CD8-positive, alpha-beta memory T cell (primary cell): ENCODE measurements at places on chromosomes 5 and 9. TPM values are rescaled to one million over a fixed set of nuclear protein-coding genes. Genes with fewer than 3 reads are reported as not detected.

The RASGRF2 gene
- 13.4 TPM for polyA plus RNA-seq

DNA sequence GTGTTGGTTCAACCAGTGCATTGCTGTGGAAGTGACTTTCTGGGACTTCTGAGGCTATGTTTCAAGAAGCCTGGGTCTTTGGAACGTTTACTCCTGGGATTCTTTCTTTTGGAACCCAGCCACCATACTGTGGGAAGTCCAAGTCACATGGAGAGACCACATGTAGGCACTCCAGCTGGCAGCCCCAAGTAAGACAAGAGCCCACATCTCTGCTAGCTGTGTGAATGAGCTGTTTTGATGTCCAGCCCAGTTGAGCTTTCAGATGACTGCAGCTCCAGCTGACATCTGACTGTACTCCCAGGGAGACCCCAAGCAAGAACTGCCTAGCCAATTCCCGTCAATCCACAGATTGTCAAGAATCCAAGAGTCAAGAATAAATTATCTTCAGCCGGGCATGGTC lies 60.1 kb upstream of the SPATA31D4 start:
- no peak overlapping the region for H3K27ac ChIP-seq
- H3K36me3 ChIP-seq: no peaks in the 10 kb centered on the region
- no peaks in the 10 kb centered on the region for H3K4me1 ChIP-seq
- H3K4me3 ChIP-seq: no peak overlapping the region
- no peak for DNase-seq

- no peak for DNase-seq
Measured at GRCh38 chr9:117224695-117225094, 190.2 kb downstream of the ASTN2 start.

The DDX4 gene
- polyA plus RNA-seq: not detected

GRCh38 chr9:93955111-93955980 lies at the start of gene BARX1:
BARX1 (minus strand) TSS chr9:93955355; CDS start chr9:93955146, 209 bp downstream.
- DNase-seq: no peak
- no peak within 1 kb of the TSS for H3K27ac ChIP-seq
- H3K4me1 ChIP-seq: peaks cover 44% of the 10 kb centered on the region
- no peaks in the 10 kb centered on the region for H3K36me3 ChIP-seq
- no peak within 1 kb of the TSS for H3K4me3 ChIP-seq
- H3K27me3 ChIP-seq: peaks cover 70% of the 10 kb centered on the region

- H3K4me1 ChIP-seq: no peaks in the 10 kb centered on the region
- H3K36me3 ChIP-seq: no peaks in the 10 kb centered on the region
- DNase-seq: no peak
- H3K27ac ChIP-seq: no peak overlapping the region
- no peak overlapping the region for H3K4me3 ChIP-seq
Measured at GRCh38 chr5:122507581-122507980, 195.5 kb downstream of the SNCAIP start.

DNA sequence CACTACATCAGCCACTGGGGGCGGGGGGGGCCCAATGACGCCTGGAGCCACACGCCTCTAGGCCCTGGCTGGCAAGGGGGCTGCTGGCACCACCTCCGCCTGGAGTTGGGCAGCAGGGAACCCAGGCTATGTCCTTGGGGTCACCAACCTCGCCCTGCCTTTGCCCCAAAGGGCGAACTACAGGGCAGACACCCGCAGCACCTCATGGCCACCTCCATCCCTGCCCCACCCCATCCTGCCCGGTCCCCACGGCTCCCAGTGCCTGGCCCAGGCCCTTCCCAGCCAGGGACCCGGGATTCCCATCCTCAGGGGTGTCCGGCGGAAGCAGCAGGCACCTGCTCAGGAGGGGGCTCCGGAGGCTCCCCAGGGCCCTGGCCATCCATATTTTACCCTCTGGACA lies 37.0 kb downstream of the NACC2 start:
- H3K4me3 ChIP-seq: no peak overlapping the region
- H3K36me3 ChIP-seq: no peaks in the 10 kb centered on the region
- no peak for DNase-seq
- H3K4me1 ChIP-seq: no peaks in the 10 kb centered on the region
- H3K27me3 ChIP-seq: no peaks in the 10 kb centered on the region

- H3K27me3 ChIP-seq: no peaks in the 10 kb centered on the region
- H3K4me3 ChIP-seq: no peak overlapping the region
- H3K27ac ChIP-seq: peak overlapping the region; percentile 18
Measured at GRCh38 chr9:37197158-37198038, 77.0 kb downstream of the ZCCHC7 start.

- H3K4me1 ChIP-seq: no peaks in the 10 kb centered on the region
- H3K4me3 ChIP-seq: no peak overlapping the region
- no peak for DNase-seq
- no peak overlapping the region for H3K27ac ChIP-seq
- H3K36me3 ChIP-seq: no peaks in the 10 kb centered on the region
- H3K27me3 ChIP-seq: no peaks in the 10 kb centered on the region
Measured at GRCh38 chr9:86573886-86574285, 219.7 kb upstream of the TUT7 start.

DNA sequence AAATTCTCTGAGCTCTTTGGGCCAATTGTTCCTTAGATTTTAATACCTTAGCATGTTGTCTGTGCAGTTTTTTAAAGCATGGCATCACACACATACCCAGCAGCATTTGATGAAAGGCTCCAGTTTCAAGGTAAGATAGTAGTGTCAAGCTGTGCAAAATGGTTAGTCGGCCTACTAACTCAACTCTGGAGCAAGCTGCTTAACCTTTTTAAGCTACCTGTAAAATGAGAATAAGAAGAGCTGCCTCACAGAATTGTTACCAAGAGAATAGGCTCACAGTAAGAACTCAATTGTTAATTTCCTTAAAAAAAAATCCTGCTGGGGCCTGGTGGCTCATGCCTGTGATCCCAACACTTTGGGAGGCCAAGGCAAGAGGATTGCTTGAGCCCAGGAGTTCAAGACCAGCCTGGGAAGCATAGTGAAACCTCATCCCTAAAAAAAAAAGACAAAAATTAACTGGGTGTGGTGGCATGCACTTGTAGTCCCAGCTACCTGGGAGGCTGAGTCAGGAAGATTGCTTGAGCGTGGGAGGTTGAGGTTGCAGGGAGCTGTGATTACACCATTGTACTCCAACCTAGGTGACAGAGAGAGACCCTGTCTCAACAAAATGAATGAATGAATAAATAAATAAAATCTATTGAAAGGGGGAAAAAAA lies 96.5 kb downstream of the IQGAP2 start:
- H3K4me1 ChIP-seq: peaks cover 15% of the 10 kb centered on the region
- no peaks in the 10 kb centered on the region for H3K27me3 ChIP-seq
- no peaks in the 10 kb centered on the region for H3K36me3 ChIP-seq
- no peak overlapping the region for H3K4me3 ChIP-seq

- no peak overlapping the region for H3K4me3 ChIP-seq
- H3K27me3 ChIP-seq: no peaks in the 10 kb centered on the region
- no peaks in the 10 kb centered on the region for H3K36me3 ChIP-seq
- DNase-seq: no peak
Measured at GRCh38 chr5:175824676-175825075, 46.7 kb upstream of the CPLX2 start.

DNA sequence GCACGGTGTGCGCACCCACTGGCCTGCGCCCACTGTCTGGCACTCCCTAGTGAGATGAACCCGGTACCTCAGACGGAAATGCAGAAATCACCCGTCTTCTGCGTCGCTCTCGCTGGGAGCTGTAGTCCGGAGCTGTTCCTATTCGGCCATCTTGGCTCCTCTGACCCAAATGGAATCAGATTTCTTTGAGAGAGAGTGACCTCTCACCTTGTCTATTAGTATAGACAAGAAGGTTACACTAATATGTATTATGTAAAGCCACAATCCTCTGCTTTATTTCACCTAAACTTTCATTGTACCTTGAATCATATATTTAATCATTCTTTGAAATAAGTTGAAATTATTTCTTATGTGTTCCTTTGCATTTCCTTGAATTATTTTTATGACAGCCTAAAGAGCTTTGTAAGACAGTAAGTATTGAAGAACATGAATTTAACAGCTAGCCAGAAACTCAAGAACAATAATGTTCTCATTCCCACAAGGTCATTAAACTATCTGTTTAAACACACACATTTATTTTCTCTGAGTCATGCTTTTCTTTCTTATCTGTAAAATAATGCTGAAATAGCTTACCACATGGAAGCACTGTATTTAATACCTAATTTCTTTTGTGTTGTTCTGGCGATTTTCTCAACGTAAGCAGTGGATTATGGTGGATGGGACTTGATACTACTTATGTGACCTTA lies 91.8 kb upstream of the DMRTA1 start:
- no peaks in the 10 kb centered on the region for H3K4me1 ChIP-seq
- H3K36me3 ChIP-seq: no peaks in the 10 kb centered on the region
- no peak overlapping the region for H3K27ac ChIP-seq

- H3K4me1 ChIP-seq: no peaks in the 10 kb centered on the region
- no peak overlapping the region for H3K27ac ChIP-seq
- no peaks in the 10 kb centered on the region for H3K27me3 ChIP-seq
- no peak for DNase-seq
Measured at GRCh38 chr5:42267091-42267490, 156.1 kb upstream of the GHR start.

The CHSY3 gene
- not detected for polyA plus RNA-seq

The GCNT4 gene
- 1.3 TPM for polyA plus RNA-seq

The SGCD gene
- 0.14 TPM for polyA plus RNA-seq

The TPRN gene
- polyA plus RNA-seq: 0.76 TPM

- no peak for DNase-seq
- peaks cover 36% of the 10 kb centered on the region for H3K4me1 ChIP-seq
- H3K4me3 ChIP-seq: no peak overlapping the region
Measured at GRCh38 chr5:43033841-43034590, 6.1 kb downstream of the ANXA2R start.

The SOX30 gene
- polyA plus RNA-seq: 0.28 TPM

GRCh38 chr9:112249277-112249676 lies 74.2 kb upstream of the SUSD1 start:
- H3K4me1 ChIP-seq: no peaks in the 10 kb centered on the region
- peaks cover 5% of the 10 kb centered on the region for H3K36me3 ChIP-seq
- DNase-seq: no peak
- no peaks in the 10 kb centered on the region for H3K27me3 ChIP-seq

The NUDCD2 gene
- polyA plus RNA-seq: 52.5 TPM

GRCh38 chr9:72022841-72023240 lies 37.6 kb downstream of the C9orf57 start:
- no peaks in the 10 kb centered on the region for H3K4me1 ChIP-seq
- no peak for DNase-seq
- H3K4me3 ChIP-seq: no peak overlapping the region
- no peaks in the 10 kb centered on the region for H3K36me3 ChIP-seq
- H3K27ac ChIP-seq: no peak overlapping the region

GRCh38 chr9:107653263-107653821 lies 163.8 kb upstream of the KLF4 start:
- H3K4me3 ChIP-seq: no peak overlapping the region
- no peak overlapping the region for H3K27ac ChIP-seq
- no peaks in the 10 kb centered on the region for H3K36me3 ChIP-seq
- no peak for DNase-seq
- no peaks in the 10 kb centered on the region for H3K4me1 ChIP-seq

The NTNG2 gene
- polyA plus RNA-seq: 3.6 TPM

GRCh38 chr9:4124266-4124665 lies 175.6 kb downstream of the GLIS3 start:
- H3K27ac ChIP-seq: no peak overlapping the region
- H3K36me3 ChIP-seq: no peaks in the 10 kb centered on the region
- no peaks in the 10 kb centered on the region for H3K4me1 ChIP-seq
- no peak for DNase-seq
- H3K4me3 ChIP-seq: no peak overlapping the region
- no peaks in the 10 kb centered on the region for H3K27me3 ChIP-seq

- H3K36me3 ChIP-seq: no peaks in the 10 kb centered on the region
- DNase-seq: no peak
- H3K27ac ChIP-seq: no peak overlapping the region
- no peak overlapping the region for H3K4me3 ChIP-seq
- H3K4me1 ChIP-seq: no peaks in the 10 kb centered on the region
Measured at GRCh38 chr5:44002381-44002901, 386.8 kb downstream of the FGF10 start.

- no peak for DNase-seq
- no peaks in the 10 kb centered on the region for H3K36me3 ChIP-seq
- H3K27ac ChIP-seq: no peak overlapping the region
- no peaks in the 10 kb centered on the region for H3K4me1 ChIP-seq
- H3K27me3 ChIP-seq: no peaks in the 10 kb centered on the region
Measured at GRCh38 chr9:18009902-18010301, 431.0 kb downstream of the SH3GL2 start.

- no peaks in the 10 kb centered on the region for H3K27me3 ChIP-seq
- DNase-seq: no peak
- no peak overlapping the region for H3K27ac ChIP-seq
- H3K4me3 ChIP-seq: no peak overlapping the region
- H3K4me1 ChIP-seq: peaks cover 22% of the 10 kb centered on the region
Measured at GRCh38 chr9:34382879-34383278, 6.2 kb upstream of the MYORG start.

- no peak for DNase-seq
- no peak overlapping the region for H3K27ac ChIP-seq
- no peak overlapping the region for H3K4me3 ChIP-seq
Measured at GRCh38 chr9:135962696-135963307, 1.6 kb upstream of the UBAC1 start.

DNA sequence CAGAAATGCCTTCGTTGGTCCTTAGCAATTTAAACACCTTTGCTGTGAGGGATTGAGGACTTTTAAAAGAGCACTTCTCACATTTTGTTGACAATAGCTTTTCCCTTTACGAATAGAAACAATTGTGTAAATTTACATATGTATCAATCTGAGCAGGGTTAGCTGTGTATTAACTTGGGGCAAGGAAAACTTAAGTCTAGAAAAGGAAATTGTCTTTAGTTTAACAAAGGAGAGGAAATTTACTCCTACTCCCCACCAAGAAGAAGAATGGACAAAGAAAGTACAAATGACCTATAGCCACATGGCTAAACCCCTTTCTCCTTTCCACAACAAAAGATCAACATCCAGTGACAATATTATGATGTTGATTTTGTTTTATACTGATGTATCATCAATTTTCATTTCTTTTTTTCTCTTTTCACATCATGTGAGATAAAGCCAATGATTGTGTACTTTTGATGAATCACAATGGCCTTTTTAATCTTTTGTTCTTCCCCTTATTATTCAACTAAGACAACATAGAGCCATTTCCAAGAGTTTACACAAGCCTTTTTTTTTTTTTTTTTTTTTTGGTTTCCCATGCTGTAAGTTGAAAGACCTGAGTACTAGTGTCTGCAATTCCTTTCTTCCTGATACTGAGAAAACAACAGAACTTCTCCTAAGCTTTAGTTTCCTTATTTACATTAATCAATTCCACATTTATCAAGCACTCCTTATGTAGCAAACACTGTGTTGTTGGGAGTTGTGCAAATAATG lies 19.0 kb downstream of the FOXB2 start:
- no peaks in the 10 kb centered on the region for H3K36me3 ChIP-seq
- no peak overlapping the region for H3K4me3 ChIP-seq
- H3K27me3 ChIP-seq: no peaks in the 10 kb centered on the region
- no peak overlapping the region for H3K27ac ChIP-seq
- DNase-seq: no peak
